Hematopoietic multipotent progenitor cell treated with erythropoietin and hydrocortisone succinate and interleukin-3 and kit ligand, for 8 days (in vitro differentiated cells): ENCODE measurements at places on chromosomes 6 and 20.
A peak's percentile ranks its signal among the peaks of the same experiment; 100 is the strongest.

DNA sequence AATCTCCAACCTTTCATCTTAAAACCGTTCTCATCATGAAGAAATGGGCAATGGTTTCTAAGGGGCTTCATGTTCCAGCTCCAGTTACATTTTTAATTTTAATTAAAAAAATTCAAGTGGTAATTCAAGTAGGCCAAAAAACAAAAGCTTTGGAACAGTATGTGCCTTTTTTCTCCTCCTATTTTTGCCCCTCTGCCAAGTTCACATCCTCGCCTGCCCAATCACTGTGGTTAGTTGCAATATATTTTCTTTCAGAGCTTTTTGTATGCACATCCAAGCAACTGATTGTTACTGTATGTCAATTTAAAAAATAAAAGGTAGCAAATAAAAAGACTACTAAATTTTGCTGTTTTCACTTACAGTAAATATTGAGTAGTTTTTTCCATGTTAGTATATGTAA is 99.8 kb upstream of the B3GAT2 start:
- no peak for DNase-seq

DNA sequence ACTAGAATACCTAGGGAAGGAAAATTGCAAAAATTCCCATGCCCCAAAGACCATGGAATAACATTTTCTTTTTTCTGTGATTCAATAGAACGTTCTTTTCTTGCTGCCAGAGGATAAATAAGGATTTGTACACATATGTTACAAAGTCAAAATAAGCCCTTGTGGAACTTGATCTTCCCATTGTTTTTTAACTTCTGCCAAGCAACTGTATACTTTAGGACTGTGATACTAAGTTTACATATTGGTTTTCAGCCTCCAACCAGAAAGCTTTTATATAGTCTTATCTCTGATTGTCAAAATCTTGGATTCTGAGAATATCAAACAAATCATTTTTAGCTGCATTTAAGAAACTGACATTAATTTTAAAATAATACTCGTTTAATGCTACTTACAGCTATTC is 84.6 kb downstream of the HMGCLL1 start:
- no peak for DNase-seq

DNA sequence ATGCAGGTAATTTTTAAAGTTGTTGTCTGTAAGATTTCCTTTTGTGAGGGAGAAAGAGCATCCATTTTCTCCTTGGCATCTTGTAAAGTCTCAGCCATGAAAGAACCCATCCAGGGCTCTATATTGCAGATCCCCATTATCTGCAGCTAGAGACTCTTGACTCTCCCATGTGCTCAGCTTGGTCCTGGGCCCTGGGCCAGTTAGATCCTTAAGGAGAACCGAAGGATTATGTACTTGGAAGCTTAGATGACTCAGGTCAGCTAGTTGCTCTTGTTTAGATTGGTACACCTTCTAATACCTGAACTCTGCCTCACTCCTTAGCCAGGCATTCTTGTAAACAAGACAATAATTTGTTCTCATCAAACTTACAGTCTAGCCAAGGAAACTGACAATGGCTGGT is 1617.6 kb downstream of the KHDRBS2 start:
- DNase-seq = no peak

DNA sequence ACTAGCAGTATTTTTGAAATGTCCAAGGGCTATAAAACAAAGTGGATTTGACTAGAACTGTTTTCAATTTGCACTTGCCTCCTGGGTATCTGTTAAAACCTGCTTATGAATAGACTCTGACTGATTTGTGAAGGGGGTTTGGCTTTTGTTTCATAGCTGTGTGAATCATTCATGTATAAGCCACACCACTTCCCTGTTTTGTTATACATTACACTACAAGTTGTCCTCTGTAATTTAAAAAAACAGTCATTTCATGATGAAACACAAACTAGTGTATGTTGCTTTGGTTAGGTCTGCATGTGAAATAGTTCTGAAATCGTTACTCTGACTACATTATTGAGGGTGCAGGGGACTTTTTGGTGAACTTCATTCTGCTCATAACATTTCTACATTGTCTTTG is 121.7 kb downstream of the NKAIN2 start:
- DNase-seq = no peak

GRCh38 chr6:97160280-97160679 is 122.7 kb downstream of the MMS22L start:
- no peak for DNase-seq

DNA sequence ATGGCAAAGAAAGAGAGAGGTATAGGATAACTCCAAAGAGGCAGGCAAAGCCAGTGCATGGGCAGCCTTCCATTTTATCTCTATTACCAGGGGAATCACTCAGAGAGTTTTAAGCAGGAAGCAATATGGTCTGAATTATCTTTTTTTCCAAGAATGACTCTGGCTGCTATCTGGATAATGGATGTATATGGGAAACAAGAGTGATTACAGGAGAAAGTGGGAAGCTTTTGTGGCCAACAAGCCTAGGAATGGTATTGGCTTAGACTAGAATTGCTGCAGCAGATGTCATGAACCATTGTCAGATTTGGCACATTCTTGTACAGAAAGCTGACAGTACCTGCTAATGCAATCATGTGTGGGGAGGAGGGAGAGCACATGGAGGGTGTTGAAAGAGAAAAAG is 73.0 kb upstream of the BTBD3 start:
- no peak for DNase-seq

- DNase-seq = no peak
Measured at GRCh38 chr20:34089655-34090345, 22.2 kb downstream of the EIF2S2 start.

- DNase-seq = no peak
Measured at GRCh38 chr6:125746019-125746414, 3.4 kb upstream of the HEY2 start.

- no peak for DNase-seq
Measured at GRCh38 chr6:56770011-56770520, 127.4 kb upstream of the DST start.

GRCh38 chr6:16498957-16499356 is 260.6 kb downstream of the GMPR start:
- DNase-seq = no peak

DNA sequence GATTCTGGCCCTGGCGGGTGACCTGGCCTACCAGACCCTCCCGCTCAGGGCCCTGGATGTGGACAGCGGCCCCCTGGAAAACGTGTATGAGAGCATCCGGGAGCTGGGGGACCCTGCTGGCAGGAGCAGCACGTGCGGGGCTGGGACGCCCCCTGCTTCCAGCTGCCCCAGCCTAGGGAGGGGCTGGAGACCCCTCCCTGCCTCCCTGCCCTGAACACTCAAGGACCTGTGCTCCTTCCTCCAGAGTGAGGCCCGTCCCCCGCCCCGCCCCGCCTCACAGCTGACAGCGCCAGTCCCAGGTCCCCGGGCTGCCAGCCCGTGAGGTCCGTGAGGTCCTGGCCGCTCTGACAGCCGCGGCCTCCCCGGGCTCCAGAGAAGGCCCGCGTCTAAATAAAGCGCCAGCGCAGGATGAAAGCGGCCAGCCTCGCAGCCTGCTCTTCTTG is 868 bp upstream of the SLC2A4RG start:
- DNase-seq = peak; percentile 21

DNA sequence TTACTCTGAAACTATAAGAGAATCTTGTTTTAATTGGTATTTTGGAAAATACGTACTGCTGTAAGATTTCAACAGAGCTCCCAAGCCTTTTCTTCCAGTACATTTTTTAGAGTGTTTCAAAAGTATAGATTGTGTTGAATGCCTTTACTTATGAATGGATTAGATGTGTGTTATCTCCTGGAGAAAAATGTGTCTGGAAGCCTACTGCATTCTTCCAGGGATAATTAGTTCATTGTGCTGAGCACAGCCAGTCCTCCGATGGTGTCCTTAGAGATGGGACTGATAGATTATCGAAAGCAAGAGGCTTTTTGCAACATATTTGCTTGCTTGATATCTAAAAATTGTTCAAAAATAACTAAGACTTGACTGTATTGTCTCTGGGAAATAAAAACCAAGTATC is 114.2 kb downstream of the PLEKHG1 start:
- no peak for DNase-seq

DNA sequence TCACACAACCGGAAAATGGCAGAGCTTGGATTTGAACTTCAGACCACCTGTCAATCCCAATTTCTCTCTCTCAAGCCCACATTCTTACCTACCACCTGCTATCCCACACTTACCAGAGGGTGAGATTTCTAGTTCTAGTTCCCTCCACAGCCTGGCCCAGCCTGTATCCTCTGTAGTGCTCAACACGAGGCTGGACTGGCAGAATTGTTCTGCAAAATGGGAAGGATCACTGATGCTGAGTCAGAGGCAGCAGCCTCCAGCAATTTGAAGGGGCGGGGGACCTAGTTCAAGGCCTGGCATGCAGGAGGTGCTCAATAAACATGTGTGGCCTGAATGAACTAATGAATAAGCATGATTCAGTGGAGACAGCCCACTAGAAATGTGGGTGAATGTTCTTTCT is 53.6 kb upstream of the TTPAL start:
- no peak for DNase-seq

DNA sequence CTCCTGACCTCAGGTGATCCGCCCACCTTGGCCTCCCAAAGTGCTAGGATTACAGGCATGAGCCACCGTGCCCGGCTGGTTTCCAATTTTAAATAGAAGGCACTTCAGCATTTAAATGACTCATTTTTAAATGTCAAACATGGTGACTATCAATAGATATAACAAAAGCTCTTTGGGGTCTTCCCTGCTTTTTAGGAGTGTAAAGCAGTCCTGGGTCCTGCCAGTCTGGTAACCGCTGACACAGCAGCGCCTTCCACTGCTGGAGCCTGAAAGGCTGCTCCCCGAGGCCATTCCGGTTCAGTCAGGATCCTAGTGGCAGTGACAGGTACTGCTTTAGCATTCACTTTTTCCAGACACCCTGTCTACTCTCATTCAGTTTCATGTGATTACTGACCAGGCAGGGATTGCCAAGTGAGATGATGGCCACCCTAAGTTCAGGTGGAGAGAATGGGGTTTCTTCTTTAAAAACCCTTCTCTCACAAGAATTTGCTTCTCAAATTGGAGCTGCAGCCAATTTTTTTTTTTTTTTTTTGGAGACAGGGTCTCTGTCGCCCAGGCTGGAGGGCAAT is 5.1 kb downstream of the DIDO1 start:
- peak; percentile 72 for DNase-seq

- no peak for DNase-seq
Measured at GRCh38 chr6:66687611-66688140, 980.6 kb upstream of the EYS start.

DNA sequence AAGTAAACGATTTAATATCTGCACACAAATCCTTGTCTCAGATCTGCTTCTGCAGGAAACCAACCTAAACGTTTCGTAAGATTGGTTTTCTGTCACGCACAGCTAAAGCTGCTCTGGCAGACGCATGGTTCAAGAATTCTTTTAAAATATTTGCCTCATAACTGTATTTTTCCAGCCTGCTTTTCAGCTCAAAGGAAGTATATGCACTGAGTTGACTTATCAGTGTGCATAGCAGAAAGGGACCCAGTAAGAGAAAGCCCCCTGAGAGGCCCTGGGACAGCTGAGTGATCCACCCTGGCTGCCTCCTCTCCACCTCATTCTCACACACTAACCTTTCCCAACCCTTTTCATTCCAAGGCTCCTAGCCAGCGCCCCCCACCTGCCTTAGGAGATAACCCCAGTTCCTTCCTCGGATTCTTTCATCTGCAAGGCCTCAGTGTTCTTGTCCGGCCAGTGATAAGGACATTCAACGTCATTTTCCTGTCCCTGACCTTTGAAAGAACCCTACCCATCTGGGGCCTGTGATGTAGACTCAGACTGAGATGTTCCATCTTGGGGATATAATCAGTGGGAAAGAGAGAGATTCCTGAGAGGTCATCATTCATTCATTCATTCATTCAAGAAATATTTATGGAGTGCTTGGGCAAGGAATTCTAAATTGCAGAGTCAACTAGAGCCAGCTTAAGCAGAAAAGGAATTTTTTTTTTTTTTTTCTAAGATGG is 22.4 kb upstream of the SLC9A8 start:
- DNase-seq = peak; percentile 52

DNA sequence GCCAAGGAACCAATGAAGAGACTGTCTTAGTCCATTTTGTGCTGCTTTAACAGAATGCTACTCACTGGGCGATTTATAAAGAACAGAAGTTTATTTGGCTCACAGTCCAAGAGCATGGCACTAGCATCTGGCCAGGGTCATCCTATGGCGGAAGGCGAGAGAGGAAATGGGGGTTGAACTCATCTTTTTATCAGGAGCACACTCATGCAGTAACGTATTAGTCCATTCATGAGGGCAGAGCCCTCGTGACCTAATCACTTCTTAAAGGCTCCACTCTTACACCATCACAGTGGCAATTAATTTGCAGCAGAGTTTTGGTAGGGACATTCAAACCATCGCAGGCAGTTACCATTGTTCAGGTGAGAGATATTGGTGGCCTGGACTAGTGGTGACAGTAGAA is 8.5 kb downstream of the ARFGEF2 start:
- DNase-seq = peak; percentile 56

DNA sequence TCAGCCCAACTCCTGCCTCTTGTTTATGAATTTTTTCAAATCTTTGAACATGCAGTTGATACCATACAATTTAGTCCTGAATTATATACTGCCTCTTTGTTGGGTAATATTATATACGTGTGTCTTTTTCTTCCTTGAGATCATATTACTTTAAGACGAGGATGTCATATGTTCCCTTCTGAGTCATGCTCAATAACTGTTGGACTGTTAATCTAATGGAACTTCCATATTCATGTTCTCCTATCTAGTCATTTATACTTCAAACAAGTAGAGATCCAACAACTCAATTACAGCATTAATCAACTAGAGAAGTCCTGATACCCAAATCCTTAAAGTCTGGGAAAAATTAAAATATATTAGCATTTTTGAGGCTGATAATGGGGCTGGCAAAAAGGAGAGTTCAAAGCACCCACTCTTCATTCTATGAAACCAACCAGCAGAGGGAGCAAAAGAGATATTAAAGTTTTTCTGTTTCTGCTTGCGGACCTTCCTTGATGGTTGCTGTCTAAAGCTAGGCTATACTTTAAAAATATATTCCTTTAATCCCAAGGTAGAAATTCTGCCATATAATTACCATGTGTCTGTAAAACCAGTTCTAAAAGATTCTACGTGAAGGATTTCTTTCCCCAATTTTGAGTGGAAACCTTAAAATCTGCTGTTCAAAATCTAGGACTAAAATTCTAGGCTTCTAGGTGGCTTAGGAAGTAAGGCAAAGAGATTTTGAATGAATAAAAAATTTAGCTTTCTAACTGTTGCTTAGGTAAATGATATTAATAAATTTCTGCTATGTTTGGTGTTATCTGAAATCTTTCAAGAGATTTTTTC is 498.9 kb downstream of the BCKDHB start:
- DNase-seq = peak; percentile 40

DNA sequence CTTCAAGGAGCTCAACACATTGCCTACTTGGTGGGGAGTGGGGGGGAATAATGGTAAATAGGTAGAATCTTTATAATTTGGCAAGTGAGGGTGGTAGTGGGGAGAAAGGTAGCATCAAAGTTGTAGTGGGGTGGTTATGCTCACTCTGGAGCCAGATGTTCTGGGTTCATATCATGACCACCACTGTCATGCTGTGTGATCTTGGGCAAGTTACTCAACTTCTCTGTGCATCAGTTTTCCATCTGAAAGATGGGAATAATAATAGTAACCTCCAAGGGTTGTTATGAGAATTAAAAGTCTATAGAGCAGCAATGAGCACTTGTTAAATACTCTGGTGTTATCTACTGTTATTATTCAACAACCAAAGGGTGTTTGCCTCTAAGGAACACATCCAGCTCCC is 22.0 kb upstream of the PREX1 start:
- no peak for DNase-seq
